ENCODE measurements at places on chromosomes 6 and 20. TPM values are rescaled to one million over a fixed set of nuclear protein-coding genes. Genes with fewer than 3 reads are reported as not detected.
A peak's percentile ranks its signal among the peaks of the same experiment; 100 is the strongest.

GRCh38 chr6:17101422-17102257 is at the start of gene STMND1:
TSS of gene STMND1 (plus strand) at chr6:17102050. CDS start at chr6:17102258, 208 bp downstream.
- H3K27ac ChIP-seq, result no peak within 1 kb of the TSS
- no peak for DNase-seq
- H3K4me3 ChIP-seq, result peak within 1 kb of the TSS; percentile 35
- peaks cover 11% of the 10 kb centered on the region for H3K27me3 ChIP-seq

DNA sequence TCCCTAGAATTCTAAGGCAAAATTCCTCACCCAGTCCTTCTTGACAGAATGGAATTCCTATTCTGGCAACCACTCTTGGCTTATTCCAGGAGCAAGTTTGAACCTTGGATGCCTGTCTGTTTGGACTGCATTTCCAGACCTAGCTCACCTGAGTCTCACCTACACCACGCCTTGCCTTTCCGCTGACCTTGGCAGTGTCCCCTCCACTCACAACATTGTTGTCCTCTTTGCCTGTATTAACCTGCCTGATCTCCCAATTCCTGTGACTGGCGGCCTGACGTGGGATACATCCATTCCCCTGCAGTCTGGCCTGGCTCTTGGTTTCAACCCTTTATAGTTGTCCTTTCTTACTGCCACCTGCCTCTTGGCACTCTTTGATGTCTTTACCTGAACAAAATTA is 281.4 kb upstream of the SOX4 start:
- no peak overlapping the region for H3K4me3 ChIP-seq
- DNase-seq, result no peak
- H3K27me3 ChIP-seq, result no peaks in the 10 kb centered on the region
- no peaks in the 10 kb centered on the region for H3K4me1 ChIP-seq

- H3K27ac ChIP-seq, result no peak overlapping the region
- DNase-seq, result no peak
- peaks cover 12% of the 10 kb centered on the region for H3K4me1 ChIP-seq
- no peak overlapping the region for H3K4me3 ChIP-seq
- H3K27me3 ChIP-seq, result no peaks in the 10 kb centered on the region
- H3K36me3 ChIP-seq, result no peaks in the 10 kb centered on the region
These were observed 8.1 kb downstream of the NELFCD start for GRCh38 chr20:58989196-58989595.

GRCh38 chr6:109743739-109744138 is 52.6 kb downstream of the FIG4 start:
- peaks cover 6% of the 10 kb centered on the region for H3K36me3 ChIP-seq

DNA sequence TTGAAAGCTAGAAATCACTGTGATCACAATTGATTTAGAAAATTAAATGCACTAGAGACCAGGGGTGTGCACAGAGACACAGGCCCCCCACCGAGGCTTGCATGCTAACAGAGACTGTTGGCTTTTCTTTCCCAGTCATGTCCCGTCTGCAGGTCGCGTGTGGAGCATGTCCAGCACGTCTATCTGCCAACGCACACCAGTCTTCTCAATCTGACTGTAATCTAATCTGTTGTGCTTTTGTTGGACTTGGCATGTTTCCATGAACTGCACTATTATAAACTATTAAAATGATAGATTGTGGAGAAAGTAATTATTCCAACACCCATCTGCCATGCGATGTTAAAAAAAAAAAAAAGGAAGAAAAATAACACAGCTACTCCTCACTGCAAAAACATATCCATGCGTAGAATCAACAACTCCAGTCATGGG is 17.7 kb downstream of the MYLIP start:
- H3K4me1 ChIP-seq, result peaks cover 63% of the 10 kb centered on the region
- H3K36me3 ChIP-seq, result no peaks in the 10 kb centered on the region
- peak; percentile 60 for DNase-seq
- H3K4me3 ChIP-seq, result no peak overlapping the region

- no peak overlapping the region for H3K4me3 ChIP-seq
- no peaks in the 10 kb centered on the region for H3K36me3 ChIP-seq
- peak; percentile 21 for DNase-seq
- no peak overlapping the region for H3K27ac ChIP-seq
- no peaks in the 10 kb centered on the region for H3K27me3 ChIP-seq
These were observed 22.6 kb upstream of the HLA-DQB2 start for GRCh38 chr6:32785781-32786533.

DNA sequence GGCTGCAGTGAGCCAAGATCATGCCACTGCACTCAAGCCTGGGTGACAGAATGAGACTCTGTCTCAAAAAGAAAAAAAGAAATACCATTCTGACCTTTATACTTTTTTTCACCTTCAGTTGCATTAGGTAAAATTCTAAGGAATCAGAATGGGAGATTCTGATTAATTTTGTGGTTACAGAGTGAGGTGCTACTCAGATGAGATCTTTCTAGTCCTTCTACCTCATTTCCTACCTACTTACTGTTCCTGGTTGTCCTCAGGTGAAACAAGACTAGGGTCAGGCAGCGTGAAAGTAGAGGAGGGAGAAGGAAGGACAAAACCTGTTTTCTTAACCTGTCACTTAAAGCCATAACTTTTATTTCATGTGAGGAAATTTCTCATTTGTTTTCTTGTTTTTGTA is 63.7 kb downstream of the MTFR2 start:
- H3K27ac ChIP-seq, result no peak overlapping the region
- H3K4me1 ChIP-seq, result no peaks in the 10 kb centered on the region
- H3K27me3 ChIP-seq, result no peaks in the 10 kb centered on the region
- H3K36me3 ChIP-seq, result no peaks in the 10 kb centered on the region

DNA sequence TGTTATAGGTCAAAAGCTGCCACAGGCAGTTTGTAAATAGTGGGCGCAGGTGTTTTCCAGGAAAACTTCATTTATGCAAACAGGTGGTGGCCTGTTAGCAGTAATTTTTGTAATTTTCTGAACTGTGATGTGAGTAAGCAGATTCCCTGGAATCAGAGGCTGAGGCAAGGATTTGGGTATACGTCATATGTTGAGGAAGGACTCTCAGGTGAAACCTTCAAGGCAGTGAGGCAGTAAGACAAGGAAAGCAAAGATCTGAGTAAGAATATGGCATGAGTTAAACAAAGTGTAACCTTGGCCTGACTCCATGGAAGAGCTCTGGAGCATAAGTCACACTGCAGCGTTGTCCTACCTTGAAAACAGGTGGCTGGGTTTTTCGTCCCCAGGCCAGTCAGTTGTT is 291.1 kb upstream of the BTBD3 start:
- H3K27ac ChIP-seq, result no peak overlapping the region
- H3K4me3 ChIP-seq, result no peak overlapping the region
- H3K4me1 ChIP-seq, result no peaks in the 10 kb centered on the region
- H3K27me3 ChIP-seq, result no peaks in the 10 kb centered on the region
- DNase-seq, result no peak
- no peaks in the 10 kb centered on the region for H3K36me3 ChIP-seq

DNA sequence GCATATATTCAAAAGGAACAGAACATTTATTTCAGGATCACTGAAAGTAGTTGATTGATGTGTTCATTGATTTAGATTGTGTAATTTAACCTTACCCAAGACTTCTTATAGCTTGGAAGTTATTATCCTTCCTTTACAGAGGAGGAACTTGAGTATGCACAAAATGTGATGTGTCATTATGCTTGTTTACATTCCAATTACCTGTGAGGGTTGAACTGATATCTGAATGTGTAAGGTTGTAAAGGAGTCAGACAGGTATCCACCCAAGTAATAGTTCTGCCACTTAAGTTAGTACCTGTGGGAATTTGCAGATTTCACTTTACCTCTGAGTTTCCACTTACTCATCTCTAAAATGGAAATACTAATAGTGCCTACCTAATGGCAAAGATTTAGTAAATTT is 668.2 kb downstream of the DOK5 start:
- H3K27me3 ChIP-seq, result no peaks in the 10 kb centered on the region
- DNase-seq, result no peak
- H3K27ac ChIP-seq, result no peak overlapping the region
- H3K4me1 ChIP-seq, result no peaks in the 10 kb centered on the region
- H3K4me3 ChIP-seq, result no peak overlapping the region
- no peaks in the 10 kb centered on the region for H3K36me3 ChIP-seq

DNA sequence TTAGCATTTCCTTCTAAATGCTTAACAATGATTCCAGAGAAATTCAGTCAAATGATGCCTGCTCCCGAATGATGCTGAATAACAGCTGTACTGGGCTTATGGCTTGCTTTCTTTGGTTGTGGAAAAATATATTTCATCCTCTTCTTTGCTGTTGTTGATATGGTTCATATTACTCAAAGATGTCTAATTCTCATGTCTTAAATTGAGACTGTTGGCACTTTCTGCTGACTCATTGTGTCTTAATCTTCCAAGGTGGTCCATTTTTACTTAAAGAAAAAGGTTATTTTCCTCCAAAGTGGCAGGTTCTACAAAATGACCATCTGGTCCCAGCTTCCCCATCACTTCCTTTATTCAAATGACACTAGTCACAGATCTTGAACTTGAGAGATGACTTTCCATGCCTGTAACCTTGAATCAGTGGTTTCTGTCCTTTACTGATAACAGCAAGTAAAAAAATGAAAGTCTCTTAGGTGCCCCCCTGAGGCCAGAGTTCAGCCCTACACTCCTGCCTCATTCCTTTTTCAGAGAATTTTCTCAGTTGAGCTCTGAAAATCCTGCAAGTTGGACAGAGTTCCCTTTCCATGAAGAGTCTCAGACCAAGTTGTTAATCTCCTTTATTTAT is 6.9 kb downstream of the SNAP25 start:
- no peak overlapping the region for H3K27ac ChIP-seq
- no peak for DNase-seq
- no peaks in the 10 kb centered on the region for H3K4me1 ChIP-seq
- H3K4me3 ChIP-seq, result no peak overlapping the region
- H3K36me3 ChIP-seq, result no peaks in the 10 kb centered on the region
- no peaks in the 10 kb centered on the region for H3K27me3 ChIP-seq

DNA sequence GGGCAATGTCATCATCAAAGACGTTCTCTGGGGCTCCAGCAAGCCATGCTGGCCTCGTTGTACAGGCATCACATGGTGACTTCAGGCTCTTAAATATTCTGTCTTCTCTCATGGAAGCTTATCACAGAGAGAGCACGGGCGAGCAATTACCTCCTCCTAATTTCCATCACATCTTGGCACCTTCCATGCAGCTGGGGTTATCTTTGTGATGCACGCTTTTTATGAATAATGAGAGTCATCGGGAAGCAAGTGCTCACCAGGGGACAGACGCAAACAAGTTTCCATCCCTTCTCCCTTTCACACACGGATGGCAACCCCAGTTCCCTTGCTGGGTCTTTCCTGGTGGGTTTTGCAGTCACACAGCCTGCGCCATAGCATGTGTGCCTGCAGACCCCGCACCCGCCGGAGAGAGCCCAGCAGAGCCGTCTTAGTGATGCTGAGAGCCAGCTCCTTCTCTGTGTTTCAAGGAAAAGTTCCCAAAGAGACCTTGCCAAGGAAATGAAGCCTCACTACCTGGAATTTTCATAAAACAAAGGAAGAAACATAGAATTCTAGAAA is 116.3 kb upstream of the AFDN start:
- H3K27me3 ChIP-seq, result no peaks in the 10 kb centered on the region
- no peak overlapping the region for H3K4me3 ChIP-seq
- no peaks in the 10 kb centered on the region for H3K36me3 ChIP-seq
- no peak overlapping the region for H3K27ac ChIP-seq
- H3K4me1 ChIP-seq, result no peaks in the 10 kb centered on the region

GRCh38 chr20:675453-676314 is at the start of gene SCRT2:
TSS of gene SCRT2 (minus strand) at chr20:675802. CDS start at chr20:675601, 201 bp downstream.
- peak within 1 kb of the TSS; percentile 37 for H3K4me3 ChIP-seq
- no peak within 1 kb of the TSS for H3K27ac ChIP-seq
- H3K36me3 ChIP-seq, result no peaks in the 10 kb centered on the region
- peaks cover 45% of the 10 kb centered on the region for H3K27me3 ChIP-seq
- peak; percentile 44 for DNase-seq
- H3K4me1 ChIP-seq, result peaks cover 9% of the 10 kb centered on the region

DNA sequence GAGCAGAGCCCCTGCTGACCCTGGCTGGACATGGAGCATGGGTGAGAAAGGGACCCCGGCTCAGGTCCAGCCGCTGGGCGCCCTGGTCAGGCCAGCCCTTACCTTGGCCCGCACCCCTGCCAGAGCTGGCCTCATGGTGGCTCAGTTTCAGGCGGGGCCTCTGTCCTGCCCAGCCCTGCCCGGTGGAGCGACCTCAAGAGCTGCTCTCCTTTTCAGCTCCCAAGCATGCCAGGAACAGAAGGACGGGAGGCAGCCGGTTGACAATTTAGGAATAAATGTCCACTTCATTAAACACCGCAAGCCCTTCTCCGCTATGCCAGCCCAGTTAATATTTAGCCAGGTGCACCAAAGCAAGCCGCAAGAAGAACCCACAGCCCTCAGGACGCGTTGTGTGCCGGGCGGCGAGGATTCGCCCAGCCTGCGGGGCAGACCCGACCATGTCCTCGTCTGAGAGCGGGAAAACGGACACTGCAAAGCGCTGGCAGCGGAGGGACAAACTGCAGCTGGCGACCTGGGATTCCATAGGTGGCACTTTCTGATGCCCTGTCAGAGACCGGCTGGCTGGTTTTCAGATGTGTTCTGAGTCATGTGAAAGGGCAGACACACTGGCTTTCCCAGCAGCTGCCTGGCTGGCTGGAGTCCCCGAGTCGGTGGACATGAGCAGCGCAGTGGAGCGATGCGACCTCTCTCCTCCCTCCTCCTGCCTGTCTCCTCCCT is 221.9 kb downstream of the TTLL2 start:
- no peaks in the 10 kb centered on the region for H3K36me3 ChIP-seq
- DNase-seq, result no peak
- peaks cover 28% of the 10 kb centered on the region for H3K4me1 ChIP-seq
- no peak overlapping the region for H3K4me3 ChIP-seq

CST3 gene
- 771 TPM for total RNA-seq

ESR1 gene
- 1.0 TPM for total RNA-seq

PRKN gene
- total RNA-seq, result 14.2 TPM

MLIP gene
- 133 TPM for total RNA-seq

SAMD3 gene
- not detected for total RNA-seq

SUMO4 gene
- total RNA-seq, result 6.3 TPM

ENPP5 gene
- 9.9 TPM for total RNA-seq

MBOAT1 gene
- 1.1 TPM for total RNA-seq

ASIP gene
- total RNA-seq, result not detected

Measured in gastrocnemius medialis (tissue), 4 donors.